ENCODE measurements at places on chromosomes 11 and 22.

GRCh38 chr11:124766156-124766555 is 4.1 kb upstream of the ESAM start:
- no peak for DNase-seq

GRCh38 chr11:11793073-11793472 is 48.7 kb upstream of the USP47 start:
- DNase-seq = no peak

- no peak for DNase-seq
Observed at GRCh38 chr11:12043959-12044791, 35.7 kb upstream of the DKK3 start.

GRCh38 chr11:82043316-82043715 is 690.3 kb downstream of the FAM181B start:
- no peak for DNase-seq

GRCh38 chr11:12636871-12637410 is 37.3 kb upstream of the TEAD1 start:
- DNase-seq = no peak

DNA sequence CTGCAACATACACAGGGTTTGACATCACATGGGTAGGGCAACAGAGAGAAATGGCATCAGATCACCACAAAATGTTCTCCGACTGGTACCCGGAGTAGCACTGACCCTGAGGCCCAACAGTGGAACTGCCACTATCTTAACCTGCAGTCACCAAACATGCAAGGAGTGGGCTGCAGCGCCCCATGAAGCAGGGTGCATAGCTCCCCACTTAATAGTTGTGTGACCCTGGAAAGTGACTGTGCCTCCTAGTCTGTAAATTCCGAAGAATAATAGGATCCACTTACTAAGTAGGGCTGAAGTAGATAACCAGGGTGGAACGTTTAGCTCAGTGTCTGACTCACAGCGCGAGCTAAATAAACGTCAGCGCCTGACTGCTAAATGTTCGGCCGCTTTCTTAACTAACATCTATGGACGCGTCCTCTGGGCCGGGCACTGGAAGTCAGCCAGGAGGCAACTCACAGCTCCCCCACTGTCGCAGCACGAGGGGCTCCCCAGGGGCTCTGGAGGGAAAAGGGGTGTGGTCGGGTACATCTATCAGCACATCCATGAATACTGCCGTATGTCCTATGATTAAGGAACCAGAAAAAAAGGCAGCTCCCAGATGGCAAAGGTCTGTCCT is 777 bp downstream of the LTO1 start:
- no peak for DNase-seq

DNA sequence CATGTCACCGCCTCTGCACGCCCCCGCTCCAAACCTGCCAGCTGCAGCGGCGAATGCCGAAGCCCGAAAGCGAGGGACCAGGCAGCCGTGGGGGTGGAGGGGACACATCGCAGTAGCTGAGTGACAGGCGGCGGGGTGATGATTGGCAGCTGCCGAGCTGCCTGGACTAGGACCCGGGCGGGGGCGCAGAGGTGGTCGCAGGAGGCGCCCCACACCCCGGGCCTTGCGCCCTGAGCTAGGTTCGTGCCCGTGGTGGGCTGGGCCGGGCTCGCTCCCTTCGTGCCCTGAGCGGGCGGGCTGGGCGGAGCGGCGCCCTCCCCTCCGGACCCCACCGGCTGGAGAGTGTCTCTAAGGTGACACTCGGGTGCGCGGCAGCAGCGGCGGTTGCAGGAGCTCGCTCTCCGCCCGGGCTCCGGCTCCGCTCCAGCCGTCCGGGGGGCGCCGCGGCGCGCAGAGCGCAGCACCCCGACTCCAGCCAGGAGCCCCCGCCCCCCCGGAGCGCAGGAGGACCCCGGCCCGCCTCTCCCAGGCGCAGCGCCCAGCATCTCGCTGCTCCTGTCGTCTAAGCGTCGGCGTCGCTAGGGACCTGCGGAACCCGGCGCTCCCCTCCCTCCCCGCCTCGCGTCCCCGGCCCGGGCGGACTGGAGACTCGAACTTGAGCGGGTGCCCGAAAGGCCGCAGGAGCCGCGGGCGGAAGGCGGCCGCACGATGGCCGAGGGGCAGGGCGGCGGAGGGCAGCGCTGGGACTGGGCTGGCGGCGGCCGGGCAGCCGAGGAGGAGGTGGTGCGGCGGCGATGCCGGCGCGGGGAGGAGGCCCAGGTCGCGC is 14.5 kb upstream of the DGKZ start:
- DNase-seq = no peak

DNA sequence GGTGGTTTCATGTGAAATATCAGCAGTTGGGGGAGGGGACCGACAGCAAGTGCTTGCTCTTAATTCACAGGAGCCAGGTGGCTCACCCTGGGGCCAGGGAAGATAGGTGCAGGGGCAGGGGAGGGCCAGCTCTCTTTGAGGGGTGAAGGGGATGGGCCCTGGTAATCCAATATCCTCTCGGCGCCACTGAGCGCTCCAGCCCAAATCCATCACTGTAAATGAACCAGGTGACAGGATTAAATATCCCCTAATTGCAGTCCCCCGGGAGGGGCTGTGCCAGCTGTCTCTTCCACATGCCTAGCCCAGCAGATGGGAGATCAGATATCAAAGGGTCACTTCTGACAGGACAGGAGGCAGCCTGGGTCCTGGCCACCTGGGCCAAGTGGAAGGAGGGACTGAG is 531.8 kb upstream of the CADM1 start:
- no peak for DNase-seq

DNA sequence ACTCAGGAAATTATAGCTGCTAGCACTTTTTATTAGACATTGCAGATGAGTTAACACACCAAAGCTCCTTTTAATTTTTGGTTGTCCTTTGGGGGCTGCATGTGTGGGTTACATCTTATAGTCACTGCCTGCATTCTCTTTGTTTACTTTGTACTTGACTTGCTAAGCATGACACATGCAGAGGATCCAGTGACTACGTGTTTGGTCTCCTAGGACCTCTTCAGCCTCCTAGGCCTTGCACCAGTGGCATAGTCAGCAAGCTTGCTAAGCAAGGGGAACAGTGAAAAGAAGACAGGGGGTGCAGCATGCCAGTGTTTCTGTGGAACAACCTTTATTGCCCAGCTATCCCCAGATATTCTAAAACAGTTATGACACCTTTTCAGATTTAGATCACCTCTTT is 108.2 kb downstream of the PAX6 start:
- DNase-seq = no peak

- DNase-seq = no peak
Observed at GRCh38 chr11:46553814-46554212, 40.0 kb downstream of the AMBRA1 start.

GRCh38 chr11:27418356-27418755 is 54.2 kb downstream of the LGR4 start:
- no peak for DNase-seq

DNA sequence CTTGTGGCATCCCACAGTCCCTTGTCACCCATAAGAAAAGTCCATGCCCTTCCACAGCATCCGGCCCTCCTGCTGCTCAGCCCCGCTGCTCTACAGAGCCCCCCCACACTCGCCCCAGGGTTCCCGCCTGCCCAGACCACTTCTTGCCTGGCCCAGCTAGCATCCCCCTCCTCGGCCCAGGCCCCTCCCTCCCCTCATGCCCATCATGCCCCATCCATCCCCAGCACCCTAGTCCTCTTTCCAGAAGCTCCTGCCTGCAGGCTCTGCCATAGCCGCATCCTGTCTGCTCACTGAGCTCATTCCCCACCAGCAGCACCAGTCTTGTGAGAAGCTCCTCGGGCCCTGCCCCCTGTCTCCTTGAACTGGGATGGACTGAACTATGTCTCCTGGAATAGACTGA is 54.4 kb downstream of the LINC01488 start:
- DNase-seq = no peak

- no peak for DNase-seq
Observed at GRCh38 chr11:102559839-102560238, 29.3 kb upstream of the MMP7 start.

- DNase-seq = no peak
Observed at GRCh38 chr11:63672936-63673539, 1.9 kb upstream of the ATL3 start.

DNA sequence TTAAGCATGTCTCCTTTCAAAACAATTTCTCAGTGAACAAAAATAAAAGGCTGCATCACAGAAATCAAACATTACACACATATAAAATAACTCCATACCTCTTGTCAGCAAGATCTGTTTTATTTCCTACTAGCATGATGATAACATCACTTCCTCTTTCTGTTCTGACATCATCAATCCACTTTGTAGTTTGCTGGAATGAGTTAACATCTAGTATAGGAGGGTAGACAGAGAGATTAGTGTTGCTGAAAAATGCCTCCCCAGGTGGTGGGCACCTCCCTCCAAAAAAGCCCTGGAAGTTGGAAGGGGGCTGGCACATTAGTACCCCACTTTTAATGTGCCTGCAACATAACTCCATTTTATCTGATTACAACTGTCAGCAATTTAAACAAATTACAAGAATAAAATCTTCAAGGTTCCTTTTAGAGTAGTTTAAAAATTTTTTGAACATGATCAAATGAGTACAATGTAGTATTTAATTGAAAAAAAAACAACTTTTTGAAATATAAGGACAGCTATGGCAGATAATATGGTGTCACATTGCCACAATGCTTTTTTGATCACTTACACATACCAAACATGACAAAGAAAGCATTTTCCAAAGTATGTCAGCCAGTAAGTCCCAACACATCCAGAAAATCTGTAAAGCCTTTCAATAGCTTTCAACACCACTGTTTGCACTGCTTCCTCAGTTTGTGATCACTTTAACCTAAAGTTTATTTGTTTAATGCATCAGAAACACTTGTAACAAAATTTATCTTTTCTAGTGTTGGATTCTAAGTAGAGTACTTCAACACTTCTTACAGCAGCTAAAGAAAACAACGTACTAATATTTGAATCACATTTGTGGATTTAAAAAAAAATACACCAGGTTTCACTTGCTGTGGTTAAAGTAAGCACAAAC is 44.5 kb downstream of the RAB6A start:
- DNase-seq = no peak

DNA sequence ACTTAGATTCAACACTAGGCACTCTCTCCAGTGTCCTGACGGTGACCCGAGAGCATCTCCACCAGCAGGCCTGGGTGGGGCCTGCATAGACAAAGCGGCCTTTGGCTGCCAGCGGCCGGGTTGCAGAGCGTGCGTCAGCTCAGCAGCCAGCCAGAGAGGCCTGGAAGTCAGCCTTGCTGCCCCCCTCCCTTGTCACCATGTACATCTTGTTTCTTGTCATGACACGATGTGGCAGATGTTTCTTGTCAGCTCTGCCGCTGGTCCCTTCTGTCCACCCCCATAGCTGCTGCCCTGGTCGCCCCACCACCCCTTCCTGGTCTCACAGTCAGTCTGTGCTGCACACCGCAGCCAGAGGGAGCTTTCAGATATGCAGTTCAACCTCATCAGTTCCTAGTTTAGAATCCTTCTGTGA is 33.1 kb upstream of the CBX7 start:
- no peak for DNase-seq

GRCh38 chr22:44019846-44020245 is 4.3 kb upstream of the PARVB start:
- DNase-seq = no peak

DNA sequence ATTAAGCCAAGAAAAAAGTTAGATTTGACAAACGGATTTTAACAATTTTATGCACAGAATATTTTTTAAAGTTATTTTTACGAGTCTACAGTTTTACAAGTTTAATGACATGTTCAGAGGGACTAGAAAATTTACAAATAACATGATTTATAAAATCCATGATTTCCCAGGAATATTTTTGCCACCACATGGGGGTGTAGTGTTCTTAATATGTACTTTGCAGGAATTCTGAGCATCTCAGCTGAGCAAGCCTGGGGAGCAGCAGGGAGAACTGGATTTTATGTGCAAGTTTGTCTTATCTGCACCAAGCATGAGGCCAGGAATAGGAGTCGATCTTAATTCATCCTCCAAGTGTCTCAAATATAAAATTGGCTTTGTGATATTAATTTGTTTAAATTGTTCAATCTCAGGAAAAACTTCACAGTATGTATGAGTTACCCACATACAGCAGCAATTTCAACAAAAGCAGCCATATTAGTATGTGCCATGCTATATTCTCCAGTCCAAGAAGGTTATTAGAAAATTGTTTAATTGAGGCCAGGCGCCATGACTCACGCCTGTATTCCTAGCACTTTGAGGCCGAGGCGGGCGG is 826.3 kb downstream of the DLG2 start:
- no peak for DNase-seq

DNA sequence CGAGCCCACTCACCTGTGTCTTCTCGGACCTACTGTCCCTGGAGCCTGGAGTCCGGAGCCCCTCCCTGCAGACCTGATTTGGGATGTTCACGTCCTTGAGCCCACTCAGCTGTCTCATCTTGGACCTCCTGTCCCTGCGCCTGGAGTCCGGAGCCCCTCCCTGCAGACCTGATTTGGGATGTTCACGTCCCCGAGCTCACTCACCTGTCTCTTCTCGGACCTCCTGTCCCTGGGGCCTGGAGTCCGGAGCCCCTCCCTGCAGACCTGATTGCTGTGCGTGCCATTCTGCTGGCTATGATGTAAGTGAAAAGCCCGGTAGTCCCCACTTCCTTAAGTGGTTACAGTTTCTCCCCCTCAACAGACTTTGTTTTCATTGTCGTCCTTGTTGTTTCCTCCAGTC is 867.1 kb downstream of the BRD1 start:
- no peak for DNase-seq

DNA sequence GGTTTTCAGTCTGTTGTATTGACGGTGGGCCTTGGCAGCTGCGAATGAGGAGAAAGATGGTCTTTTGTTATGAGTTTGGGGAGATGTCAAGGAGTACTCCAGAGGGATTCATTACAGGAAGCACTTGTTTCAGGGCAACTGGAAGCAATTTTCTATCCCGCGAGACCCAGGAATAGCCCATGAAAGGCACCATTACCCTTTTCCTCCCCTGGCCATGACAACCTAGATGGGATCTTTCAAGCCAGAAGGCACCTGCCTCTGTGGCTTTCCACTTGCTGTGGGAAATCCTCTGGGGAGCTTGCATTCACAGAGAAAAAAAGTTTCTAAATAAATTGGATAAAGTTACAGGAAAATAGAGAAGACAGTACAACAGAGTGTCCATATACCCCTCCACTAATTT is 2.7 kb downstream of the ZNF215 start:
- no peak for DNase-seq

- no peak for DNase-seq
Observed at GRCh38 chr11:58292017-58292416, 24.0 kb upstream of the OR10W1 start.

- no peak for DNase-seq
Observed at GRCh38 chr11:71252269-71252769, at the start of gene SHANK2. TSS of gene SHANK2 (minus strand) at chr11:71252577. CDS start at chr11:71147326, 105,251 bp downstream.

DNA sequence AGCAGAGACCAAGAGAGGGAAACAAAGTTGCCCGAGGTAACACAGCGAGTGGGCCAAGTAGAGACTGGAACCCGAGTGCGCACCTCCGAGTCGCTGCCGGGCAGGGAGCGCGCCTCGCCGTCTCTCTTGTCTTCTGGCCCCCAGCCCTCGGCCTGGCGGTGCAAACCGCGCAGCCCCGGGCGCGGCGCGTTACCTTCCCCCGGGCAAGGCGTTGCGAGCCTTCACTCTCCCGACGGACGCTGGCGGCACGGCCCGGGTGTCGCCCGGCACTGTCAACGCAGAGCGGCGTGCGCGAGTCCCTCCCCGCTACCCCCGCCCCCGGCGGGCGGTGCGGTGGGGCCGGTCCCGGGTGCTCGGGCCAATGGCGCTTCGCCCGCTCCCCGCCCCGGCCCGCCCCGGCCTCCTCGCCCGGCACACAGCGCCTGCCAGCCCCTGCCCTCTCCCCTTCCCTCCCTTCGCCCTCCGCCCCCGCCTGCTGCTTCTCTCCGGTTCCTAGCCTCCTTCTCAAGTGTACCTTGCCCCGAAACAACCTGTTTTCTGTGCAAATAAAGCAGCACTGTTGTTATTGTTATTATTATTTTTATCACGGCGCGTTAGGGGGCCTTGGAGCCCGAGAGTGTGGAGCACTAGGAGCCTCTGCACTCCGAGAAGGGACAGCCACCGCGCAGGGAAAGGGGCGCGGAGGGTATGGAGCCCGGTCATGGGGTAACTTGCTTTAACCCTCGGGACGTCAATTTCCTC is at the start of gene SYTL2:
SYTL2 (minus strand) TSS at position 271 of the 741 bp plus-strand sequence. CDS start 53,416 bp downstream, outside the sequence.
- peak; percentile 68 for DNase-seq

Measured in stimulated activated CD4-positive, alpha-beta T cell treated with anti-CD3 and anti-CD28 coated beads, Interleukin-15, amount 100 ng/mL, for 48 hours (primary cell).